Activated CD4-positive, alpha-beta T cell treated with anti-CD3 and anti-CD28 coated beads for 24 hours (primary cell): ENCODE measurements at places on chromosomes 2 and 18.

DNA sequence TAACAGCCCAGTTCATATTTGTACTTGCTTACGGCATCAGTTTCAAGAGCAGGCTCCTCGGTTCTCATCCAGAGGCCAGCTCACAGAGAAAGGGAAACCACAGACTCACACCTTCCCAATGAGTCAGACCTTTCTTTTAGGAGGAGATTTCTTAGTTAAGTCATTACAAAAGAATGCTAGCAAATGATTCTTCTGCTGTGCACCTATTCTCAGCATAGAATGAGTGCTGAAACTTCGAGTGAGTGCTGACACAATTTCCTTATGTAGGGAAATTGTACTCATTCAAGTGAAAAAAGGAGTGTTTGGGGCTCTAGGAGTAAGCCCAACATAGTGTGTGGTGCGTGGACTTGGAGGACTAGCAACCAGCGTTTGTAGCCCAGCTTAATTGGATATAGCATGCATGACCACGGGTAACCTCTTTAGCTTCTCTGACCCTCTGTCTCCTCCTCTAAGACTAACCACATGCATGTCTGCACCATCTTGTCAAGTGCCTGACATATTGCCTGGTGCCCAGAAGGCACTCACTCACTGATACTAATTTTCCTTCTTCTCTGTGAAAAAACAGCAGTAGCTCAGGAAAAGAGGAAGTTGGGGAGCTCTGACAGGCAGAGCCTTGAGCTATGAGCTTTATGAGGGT lies 87.0 kb downstream of the ALPK2 start:
- DNase-seq, result peak; percentile 31

DNA sequence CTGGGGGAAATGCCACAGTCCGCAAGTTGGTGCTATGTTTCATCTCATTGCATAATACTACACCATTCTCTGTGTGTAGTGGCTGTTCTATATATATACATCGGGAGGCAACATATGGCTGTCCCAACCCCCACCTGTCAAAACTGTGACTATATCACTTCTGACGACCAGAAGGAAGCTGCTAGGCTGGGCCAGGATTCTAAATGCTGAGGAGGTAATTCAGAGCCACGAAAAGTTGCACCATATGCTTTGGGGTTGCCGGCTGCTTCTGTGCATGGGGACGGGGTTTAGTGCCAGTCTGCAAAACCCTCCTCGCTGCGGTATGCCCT lies 117.3 kb downstream of the MSH2 start:
- no peak for DNase-seq

- DNase-seq, result no peak
Measured at GRCh38 chr2:60095903-60096302, 457.6 kb downstream of the BCL11A start.

DNA sequence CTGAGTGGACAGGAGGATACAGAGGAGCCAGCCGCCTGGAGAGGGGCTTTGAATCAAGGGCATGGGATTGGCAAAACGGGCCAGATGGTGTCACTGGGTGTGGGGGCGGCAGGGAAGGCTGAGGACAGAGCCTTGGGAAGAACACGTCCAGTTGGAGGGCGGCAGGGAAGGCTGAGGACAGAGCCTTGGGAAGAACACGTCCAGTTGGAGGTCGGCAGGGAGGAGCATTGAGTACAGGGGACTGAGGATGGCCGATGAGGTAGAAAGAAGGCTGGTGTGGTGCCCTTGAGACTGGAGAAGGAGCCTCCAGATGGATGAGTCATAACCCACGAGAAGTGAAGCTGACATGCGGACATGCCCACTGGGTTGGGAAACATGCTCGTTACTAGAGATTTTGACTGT lies 4.5 kb downstream of the HES6 start:
- DNase-seq, result no peak

DNA sequence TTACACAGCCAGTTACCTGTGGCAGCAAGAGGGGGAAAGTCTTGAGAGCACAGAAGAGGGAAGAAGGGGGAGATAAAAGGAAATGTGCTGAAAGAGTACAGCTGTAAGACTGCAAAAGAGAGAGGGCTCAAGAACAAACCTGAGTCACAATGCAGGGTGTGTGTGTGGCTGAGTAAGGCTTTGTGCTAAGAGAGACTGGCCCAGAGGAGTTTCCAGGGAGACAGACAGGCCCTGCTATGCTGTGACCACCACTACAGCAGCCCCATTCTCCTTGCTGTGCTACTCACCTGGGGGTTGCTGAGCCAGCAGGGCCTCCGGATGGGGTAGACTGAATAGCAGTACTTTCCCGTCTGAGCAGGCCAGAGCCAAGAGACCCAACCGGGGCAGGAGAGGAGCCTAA lies 12.4 kb upstream of the MPV17 start:
- DNase-seq, result no peak
